EH (cell line): ENCODE measurements at places on chromosomes 2 and 18.
A peak's percentile ranks its signal among the peaks of the same experiment; 100 is the strongest.

DNA sequence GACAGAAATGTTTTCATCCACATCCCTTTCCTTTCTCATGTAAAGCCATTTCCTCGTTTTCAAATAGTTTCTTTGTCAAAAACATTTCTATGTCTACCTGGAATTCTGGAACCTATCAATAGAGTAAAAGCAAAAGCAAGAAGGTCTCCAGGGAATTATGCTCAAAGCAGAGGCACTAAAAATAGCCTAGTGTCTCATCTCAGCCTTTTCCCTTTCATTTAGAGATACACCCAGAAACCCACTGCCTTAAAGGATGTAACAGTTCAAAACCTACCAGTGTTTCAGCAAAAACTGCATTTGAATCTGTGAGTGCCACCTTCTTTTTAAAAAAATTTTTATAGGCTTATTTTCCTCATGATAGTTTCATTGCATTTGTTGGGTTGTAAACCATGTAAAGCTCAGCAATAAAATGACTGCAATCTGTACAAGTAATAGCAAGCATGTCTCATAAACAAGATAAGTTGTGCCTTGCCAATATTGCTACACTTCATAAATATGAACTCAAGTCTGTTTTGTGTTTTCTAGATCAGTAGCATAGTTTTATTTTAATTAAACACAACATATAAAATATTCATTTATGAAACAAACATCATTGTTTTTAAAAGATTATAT is 927.3 kb upstream of the ACVR2A start:
- DNase-seq, result no peak

- peak; percentile 60 for DNase-seq
These were observed 45.0 kb downstream of the SLC38A11 start for GRCh38 chr2:164910101-164910899.

DNA sequence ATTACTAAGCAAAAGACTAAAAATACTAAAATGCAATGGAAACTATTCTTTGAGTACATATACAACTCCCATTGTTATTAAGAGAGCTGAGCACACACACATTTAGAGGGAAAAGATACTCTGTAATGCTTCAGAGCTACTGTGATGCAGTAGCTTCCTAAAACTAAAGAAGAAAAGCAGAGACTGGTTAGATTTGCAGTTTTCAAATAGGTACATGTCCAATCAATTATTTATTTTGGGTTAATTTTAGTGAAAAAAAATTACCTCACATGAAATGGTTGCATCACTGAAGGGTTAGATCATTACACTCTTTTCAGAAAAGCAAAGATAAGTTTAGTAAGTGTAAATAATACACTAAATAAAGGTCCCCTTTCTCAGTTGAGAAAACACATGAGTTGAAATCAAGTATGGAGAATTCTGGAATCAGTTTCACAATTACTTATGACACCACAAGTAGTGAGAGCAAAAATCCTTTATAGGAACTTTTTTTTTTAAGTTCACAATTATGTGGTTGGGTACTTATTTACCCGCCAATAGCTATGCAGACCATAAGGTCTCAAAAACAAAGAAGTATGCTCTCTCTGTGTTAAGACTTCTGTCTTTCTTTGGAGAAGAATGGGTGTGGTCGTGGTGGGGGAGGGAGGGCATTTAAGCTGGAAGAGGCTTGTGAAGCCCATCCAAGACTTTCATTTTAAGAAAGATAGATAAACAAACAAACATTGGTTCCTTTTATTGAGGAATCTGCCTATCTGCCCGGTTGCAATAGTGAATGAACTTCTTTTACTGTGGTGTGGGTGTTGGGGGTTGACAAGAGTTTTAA is 25.3 kb upstream of the SERTAD2 start:
- no peak for DNase-seq

- DNase-seq, result no peak
These were observed 259.7 kb upstream of the RBMS1 start for GRCh38 chr2:160753331-160753654.
